ENCODE measurements at places on chromosomes 3 and 15. TPM values are rescaled to one million over a fixed set of nuclear protein-coding genes. Genes with fewer than 3 reads are reported as not detected.

- DNase-seq = no peak
Observed at GRCh38 chr3:148227534-148227933, 470.2 kb upstream of the AGTR1 start.

The FOXB1 gene
- total RNA-seq = 4.0 TPM

- DNase-seq = no peak
Observed at GRCh38 chr3:132444383-132444782, 27.1 kb downstream of the DNAJC13 start.

- DNase-seq = no peak
Observed at GRCh38 chr3:160319322-160319721, 79.7 kb downstream of the IFT80 start.

DNA sequence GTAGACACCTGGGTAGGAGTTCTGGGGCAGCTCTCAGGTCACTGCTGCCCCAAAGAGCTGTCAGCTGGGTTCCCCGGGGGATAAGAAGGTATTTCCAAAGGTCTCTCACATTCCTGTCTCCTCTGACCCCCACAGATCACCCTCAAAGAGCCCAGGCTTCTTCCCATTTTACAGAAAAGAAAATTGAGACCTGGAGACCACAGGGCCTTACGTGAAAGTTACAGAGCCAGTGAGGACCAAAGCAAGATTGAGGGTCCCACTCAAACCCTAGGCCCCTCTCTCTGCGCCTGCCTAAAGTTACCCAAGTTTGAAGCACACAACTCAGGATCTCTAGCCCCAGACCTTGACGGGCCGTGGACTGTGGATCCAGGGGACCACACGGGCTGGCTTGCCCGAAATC, 3.9 kb upstream of the ATP2B2 start:
- no peak for DNase-seq

DNA sequence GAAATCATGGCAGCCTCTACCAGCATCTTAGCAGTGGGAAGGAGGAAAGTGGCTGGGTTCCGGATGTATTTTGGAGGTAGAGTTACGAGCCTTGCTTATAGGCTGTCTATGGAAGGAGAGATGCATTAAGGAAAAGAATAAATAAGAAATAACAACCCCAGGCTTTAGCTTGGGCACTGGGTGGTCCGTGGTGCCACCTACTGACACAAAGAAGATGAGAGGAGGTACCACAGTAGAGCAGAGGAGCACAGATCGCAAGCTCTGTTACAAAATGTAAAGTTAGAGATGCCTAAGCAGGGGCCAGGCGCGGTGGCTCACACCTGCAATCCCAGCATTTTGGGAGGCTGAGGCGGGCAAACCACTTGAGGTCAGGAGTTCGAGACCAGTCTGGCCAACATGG, 74.8 kb downstream of the TMEM39A start:
- no peak for DNase-seq

- peak; percentile 7 for DNase-seq
Observed at GRCh38 chr3:48320996-48321395, 12.5 kb downstream of the SPINK8 start.

The IQCF5 gene
- not detected for total RNA-seq

DNA sequence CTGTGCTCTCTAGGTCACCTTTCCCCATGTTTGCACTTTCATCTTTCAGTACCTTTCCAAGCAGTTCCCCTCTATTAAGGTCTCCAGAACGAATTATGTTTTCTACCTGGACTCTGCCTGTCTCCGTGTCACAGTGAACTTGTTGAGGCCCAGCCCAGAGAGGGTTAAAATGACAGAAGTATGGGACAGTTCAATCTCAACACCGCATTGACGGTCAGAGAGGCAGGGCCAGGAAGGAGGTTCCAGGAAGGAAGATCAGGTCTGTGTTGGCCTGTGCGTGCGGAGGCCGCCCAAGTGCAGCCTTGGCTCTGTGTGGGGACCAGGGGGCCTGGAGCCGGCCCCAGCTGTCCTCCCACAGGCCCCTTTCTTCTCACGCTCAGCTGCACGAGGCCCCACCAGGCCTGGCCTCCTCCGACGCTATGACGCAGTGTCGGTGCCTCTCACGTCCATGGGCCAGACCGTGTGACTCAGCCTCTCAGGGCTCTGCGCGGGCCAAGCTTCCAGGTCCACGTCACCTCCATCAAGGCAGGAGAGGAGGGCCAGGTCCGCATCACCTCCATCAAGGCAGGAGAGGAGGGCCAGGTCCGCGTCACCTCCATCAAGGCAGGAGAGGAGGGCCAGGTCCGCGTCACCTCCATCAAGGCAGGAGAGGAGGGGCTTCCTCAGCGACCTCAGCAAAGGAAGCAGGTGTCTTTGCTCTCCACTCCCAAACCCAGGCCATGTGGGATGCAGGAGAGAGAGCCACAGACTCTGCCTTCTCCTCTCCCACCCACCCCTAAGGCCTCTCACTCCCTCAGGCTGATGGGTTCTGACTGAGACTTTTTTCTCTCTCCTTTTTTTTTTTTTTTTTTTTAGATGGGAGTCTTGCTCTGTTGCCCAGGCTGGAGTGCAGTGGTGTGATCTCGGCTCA, 83.1 kb downstream of the CPN2 start:
- no peak for DNase-seq

The MAN2A2 gene
- total RNA-seq = 120 TPM

The MITF gene
- total RNA-seq = 0.44 TPM

GRCh38 chr15:35000511-35000910, 12.4 kb upstream of the ZNF770 start:
- no peak for DNase-seq

GRCh38 chr3:128803307-128803706, 76.1 kb upstream of the ACAD9 start:
- no peak for DNase-seq

DNA sequence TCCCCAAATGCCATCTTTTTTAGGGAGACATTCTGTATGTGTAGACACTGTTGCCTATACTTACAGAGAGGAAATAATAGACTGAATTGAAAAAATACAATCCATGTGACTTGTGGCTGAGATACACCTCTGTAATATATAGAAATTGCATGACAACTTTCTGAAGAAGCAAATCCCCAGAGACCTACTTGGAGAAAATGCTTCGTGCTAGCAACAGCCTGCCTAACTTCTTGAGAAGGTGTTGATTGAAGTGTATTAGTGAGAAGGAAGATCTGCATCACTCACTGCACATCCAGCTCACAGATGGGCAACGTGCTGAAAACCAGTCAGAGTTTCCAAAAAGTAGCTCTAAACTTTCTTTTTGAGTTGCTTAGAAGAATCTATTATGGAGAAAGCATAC, 404.1 kb downstream of the EPHB1 start:
- no peak for DNase-seq

DNA sequence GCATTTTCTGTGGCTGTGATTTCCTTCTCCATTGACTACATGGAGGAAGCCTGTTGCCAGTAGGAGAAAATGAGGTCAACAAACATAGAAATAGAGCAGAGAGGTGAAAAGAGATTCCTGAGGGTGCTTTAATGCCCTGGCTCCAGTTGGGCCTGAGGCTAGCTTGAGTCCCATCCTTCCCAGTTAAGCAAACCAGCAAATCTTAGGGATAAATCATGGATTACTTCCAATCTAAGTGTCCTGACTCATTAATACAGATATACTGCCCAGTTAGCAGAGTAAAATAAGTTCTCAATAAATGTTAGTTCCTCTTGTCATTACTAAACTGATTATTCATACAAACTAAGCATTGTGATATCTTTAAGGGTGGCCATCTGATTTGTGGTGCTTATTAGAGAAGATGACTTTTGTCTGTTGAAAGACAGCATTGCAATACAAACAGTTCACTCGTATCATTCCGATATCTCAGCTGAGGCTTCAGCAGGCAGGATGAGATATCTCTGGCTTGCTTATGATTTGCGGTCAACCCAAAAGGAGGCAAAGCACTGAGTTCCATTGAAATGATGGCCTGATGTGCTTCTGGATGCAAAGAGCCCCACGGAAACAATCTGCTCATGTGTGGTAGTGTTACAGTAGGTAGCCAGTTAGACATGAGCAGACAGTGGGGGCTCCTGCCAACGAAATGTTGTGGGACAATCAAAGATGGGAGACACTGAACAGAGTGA, 6.6 kb upstream of the STARD5 start:
- no peak for DNase-seq

DNA sequence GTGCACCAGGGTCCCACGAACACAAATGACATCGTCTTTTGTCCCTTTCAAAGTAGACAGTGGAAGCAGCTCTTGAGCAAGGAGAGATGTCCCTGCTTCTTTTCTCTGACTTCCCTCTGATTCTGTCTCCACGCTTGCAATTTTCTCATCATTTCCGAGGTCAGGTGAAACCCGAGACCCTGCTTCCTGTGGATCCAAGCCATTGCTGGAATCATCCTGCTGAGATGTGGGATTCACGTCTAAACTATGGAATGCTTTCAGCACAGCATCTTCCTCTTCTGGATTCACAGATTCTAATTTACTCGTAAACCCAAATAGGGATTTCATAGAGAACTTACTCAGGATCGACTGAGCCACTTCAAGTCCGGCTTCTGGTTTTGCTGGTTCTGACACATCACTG, 127.1 kb downstream of the FMN1 start:
- no peak for DNase-seq

The TRH gene
- not detected for total RNA-seq

- DNase-seq = no peak
Observed at GRCh38 chr3:130929804-130930203, 35.9 kb downstream of the ATP2C1 start.

The SLC25A36 gene
- total RNA-seq = 104 TPM

GRCh38 chr3:163821841-163822240, 1256.5 kb downstream of the SI start:
- no peak for DNase-seq

GRCh38 chr3:28915741-28916500, 364.9 kb upstream of the RBMS3 start:
- DNase-seq = no peak

- no peak for DNase-seq
Observed at GRCh38 chr15:94411846-94412245, 180.5 kb downstream of the MCTP2 start.

- no peak for DNase-seq
Observed at GRCh38 chr3:18789734-18790133, 358.6 kb upstream of the KCNH8 start.

DNA sequence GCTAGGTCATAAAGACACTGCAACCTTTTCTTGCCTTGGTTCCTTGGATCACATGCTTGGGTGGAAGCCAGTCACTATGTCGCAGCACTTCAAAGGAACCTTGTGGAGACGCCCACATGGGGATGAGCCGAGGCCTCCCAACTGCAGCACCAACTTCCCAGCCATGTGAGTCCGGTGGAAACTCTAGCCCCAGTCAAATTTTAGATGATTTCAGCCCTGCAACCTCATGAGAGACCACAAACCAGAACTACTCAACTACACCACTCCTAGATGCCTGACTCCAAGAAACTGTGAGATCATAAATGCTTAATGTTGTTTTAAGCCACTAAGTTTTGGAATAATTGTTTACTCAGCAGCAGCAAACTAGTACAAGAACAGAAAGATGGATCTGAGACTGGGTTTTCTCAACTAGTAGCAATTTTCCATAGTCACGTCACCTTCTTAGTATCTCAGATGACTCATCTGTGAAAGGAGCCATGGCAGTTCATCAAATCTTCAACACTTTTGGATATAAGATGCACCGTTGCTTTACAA, 86.5 kb downstream of the MB21D2 start:
- DNase-seq = no peak

GRCh38 chr3:196677931-196678330, 34.1 kb downstream of the CEP19 start:
- DNase-seq = no peak

- DNase-seq = no peak
Observed at GRCh38 chr3:114504941-114505628, 211.3 kb downstream of the TIGIT start.

DNA sequence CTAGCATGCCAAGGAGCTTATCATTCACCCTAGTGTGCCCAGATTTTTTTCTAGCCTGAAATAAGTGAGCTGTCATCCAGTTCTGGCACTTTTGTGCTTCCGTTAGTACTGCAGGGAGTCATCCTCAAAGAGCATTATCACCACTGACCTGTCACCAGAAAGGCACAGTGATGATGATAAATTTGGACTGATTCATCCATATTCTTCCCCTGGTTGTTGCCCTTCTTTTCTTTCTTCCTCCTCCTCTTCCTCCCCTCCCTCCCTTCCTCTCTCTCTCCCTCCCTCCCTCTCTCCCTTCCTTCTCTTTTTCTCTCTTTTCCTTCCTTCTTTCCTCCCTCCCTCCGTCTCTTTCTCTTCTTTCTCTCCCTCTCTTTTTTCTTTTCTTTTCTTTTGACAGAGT, 21.3 kb downstream of the SLC35G2 start:
- no peak for DNase-seq

DNA sequence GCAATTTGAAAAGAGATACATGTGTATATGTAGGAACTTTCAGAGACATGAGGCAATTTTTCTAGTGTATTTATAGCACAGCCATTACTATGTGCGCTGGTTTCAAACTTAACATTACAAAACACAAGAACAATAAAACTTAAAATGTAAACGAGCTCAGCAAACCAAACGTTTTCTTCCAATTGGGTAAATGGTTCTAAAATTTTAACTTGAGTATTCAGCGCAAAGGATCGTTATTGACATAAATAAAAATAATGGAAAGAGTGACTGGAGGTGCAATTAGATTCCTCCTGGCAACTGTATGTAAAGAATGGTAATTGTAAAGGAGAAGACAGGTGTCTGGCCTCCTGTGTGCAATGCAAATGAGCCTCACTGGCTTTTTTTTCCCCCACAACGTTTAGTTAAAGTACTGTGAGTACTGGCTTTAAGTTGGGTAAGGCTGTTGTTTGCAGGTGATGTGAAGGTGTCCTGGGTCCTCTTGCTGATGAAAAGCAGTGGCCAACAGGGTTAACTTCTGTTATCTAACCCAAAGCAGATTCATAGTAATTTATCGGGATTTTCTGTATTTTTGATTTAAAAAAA, 14.1 kb upstream of the GADL1 start:
- DNase-seq = no peak

The RBSN gene
- total RNA-seq = 41.0 TPM

DNA sequence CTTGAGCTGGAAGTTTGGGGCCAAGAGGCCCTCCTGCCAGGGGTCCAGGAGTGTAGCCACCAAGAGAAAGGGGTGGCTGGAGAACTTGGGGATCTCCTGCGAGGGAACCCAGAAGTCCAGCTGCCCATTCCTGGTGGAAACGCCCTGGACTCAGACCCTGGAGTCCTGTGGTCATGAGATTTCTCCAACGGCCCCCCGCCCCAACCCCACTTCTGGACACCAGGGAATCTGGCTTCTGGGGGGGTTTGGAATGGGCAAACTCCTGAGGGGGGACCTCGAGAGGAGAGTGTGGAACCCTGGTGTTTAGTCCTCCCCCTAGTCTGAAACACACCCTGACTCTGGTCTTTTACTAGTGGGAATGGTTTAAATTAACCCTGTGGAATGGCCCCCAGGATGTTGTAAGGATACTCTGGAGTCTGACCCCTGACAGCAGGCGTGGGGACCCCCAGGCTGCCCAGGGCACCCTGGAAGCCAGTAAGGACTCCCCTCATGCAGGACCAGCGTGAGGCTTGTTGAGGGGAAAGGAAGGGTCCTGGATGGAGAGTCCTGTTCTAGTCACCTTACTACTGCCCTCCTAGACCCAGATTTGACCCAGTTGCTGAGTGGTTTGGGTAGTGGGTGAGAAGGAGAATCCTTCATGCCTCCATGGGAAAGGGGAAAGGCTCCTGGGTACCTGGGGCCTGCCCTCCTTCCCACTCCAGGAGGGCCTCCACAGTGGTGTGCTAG, 540 bp downstream of the KLHDC8B start:
- DNase-seq = no peak

- no peak for DNase-seq
Observed at GRCh38 chr15:80777137-80777536, 2.0 kb upstream of the CEMIP start.

GRCh38 chr3:139979991-139980390, 45.0 kb downstream of the CLSTN2 start:
- DNase-seq = no peak

The KBTBD8 gene
- 18.2 TPM for total RNA-seq

- DNase-seq = no peak
Observed at GRCh38 chr3:114081037-114081436, 24.5 kb downstream of the QTRT2 start.

The RFT1 gene
- total RNA-seq = 12.9 TPM
